CD4-positive, alpha-beta T cell (primary cell): ENCODE measurements at places on chromosomes 1 and 21. TPM values are rescaled to one million over a fixed set of nuclear protein-coding genes. Genes with fewer than 3 reads are reported as not detected.

- DNase-seq: peak; percentile 46
These were observed 108.3 kb downstream of the HIVEP3 start for GRCh38 chr1:41810446-41810845.

- DNase-seq: no peak
These were observed 33.4 kb downstream of the GLIS1 start for GRCh38 chr1:53705446-53706096.

- no peak for DNase-seq
These were observed 66.3 kb downstream of the C1orf185 start for GRCh38 chr1:51168266-51168845.

DNA sequence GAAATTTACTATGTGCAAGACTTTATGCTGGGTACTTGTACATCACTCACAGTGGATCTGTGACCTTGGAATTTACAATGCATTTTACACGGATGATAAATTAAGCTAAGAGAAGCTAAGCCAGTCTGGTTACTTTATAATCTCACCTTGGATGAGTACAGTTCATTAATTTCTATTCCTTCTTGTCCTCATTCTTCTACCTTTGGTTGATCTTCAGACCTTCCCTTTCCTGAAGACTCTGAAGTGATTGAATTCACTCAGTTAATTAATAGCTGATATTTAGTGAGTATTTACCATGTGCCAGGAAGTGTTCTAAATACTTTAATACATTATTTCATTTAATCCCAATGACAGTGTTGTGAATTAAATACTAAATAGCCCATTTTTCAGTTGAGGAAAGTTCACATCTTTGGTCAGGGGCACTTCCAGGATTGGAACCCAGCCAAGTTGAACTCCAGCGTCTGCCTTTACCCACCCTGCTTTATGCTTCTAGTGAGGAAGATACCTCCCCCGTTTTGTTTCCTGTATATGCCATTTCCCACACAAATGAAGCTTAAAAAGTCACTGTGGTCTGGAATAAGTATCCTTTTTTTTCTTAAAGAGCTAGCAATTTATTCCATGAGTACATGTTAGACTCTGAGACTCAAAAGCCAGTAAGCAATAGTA lies 146.6 kb downstream of the TLR5 start:
- no peak for DNase-seq

Gene GRIK3
- not detected for total RNA-seq

DNA sequence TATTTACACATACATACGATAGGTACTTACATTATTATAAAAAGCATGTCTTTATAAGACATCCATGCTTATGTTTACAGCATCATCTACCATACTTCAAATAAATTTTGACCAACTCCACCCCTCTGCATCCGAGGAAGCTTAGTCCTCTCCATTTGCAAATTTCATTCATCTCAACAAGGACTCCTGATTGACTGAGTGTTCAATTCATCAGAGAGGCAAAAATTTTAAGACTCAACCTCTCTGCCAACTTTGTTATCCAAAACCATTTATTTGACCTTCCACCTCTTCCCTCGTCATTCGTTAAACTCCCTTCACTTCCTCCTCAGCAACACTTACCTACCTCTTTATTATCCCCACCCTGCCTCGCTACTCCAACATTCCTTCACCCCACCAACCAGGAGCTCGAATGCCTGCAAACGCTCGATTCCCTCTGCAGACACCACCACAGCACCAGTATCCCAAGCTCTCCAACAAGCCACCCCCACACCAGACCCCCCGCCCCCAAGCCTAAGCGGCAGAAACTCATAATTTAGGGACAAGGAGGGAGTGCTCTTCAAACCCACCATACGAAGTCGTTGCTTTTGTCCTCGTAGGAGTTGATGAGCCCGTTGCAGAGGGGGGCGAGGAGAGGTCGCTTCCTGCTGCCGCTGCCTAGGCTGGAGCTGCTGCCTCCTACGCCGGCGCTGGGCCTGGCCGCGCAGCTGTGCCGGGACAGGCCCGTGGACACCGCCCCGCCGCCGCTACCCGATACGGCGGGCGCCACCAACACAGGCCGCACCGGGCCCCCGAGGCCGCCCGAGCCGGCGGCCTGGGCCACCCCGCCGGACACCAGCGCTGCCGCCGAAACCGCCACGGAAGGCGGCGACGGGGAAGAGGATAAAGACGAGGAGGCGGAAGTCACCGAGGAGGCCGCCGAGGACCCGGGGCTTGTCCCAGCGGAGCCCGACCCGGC lies 803 bp downstream of the COP1 start:
- peak; percentile 22 for DNase-seq

Gene HAPLN2
- 0.56 TPM for total RNA-seq

DNA sequence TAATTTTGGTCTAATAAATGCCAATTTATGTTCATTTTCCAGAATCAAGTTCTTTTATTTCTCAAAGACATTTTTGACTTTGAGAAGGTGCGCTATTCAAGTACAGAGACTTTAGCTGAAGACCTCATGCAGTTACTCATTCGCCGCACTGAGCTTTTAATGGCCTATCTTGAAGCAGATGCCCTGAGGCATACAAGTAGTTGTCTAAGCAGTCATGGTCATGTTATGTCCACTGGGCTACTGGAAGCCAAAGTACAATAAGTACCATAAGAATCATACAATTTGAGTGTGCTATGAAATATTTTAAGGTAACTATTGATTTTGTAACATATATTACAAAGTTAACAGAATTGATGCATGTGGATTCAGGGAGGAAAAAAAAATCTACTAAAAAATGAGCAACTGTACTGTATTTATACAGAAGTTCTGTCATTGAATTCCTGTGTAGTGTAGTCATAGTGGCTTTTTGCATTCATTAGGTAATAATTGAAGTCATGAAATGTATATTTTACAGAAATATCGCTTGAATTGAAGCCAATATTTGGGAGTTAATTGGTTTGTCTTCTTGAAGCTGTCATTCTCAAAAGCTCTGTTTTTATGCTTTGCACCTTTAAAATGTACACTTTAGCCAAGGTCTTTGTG lies 13.5 kb upstream of the NEXN start:
- no peak for DNase-seq

DNA sequence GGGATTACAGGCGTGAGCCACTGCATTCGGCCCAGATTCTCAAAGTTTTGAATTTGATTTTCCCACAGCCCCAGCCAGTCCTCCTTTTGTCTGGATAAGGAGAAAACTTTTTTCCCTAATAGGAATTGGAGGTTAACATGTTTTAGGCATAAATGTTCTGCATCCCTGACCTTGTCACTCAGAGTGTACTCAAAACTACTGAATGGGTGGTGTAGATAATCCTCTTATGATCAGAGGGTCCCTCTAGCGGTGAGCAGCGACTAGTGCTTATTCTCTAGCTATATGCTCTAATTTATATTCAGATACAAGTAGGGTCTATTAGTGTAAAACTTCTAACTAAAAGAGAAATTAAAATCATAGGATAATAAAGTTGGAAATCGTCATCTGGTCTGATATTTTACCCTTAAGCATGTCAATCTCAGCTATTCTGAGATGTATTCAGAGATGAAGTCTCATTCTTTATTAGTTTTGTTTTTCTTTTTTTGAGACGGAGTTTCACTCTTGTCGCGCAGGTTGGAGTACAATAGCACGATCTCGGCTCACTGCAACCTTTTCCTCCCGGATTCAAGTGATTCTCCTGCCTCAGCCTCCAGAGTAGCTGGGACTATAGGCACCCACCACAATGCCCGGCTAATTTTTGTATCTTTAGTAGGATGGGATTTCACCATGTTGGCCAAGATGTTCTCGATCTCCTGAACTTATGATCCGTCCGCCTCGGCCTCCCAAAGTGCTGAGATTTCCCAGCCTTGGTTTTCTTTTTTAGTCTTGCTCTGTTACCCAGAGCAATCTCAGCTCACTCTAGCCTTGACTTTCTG lies 2.7 kb upstream of the PSMD4 start:
- DNase-seq: peak; percentile 78

- no peak for DNase-seq
These were observed 32.4 kb downstream of the GNG4 start for GRCh38 chr1:235617140-235617539.

GRCh38 chr1:163055531-163055930 lies 13.6 kb upstream of the RGS4 start:
- DNase-seq: no peak

GRCh38 chr1:224739997-224740684 lies 124.0 kb downstream of the CNIH3 start:
- no peak for DNase-seq

- DNase-seq: no peak
These were observed 17.8 kb downstream of the COL24A1 start for GRCh38 chr1:86138746-86139145.

DNA sequence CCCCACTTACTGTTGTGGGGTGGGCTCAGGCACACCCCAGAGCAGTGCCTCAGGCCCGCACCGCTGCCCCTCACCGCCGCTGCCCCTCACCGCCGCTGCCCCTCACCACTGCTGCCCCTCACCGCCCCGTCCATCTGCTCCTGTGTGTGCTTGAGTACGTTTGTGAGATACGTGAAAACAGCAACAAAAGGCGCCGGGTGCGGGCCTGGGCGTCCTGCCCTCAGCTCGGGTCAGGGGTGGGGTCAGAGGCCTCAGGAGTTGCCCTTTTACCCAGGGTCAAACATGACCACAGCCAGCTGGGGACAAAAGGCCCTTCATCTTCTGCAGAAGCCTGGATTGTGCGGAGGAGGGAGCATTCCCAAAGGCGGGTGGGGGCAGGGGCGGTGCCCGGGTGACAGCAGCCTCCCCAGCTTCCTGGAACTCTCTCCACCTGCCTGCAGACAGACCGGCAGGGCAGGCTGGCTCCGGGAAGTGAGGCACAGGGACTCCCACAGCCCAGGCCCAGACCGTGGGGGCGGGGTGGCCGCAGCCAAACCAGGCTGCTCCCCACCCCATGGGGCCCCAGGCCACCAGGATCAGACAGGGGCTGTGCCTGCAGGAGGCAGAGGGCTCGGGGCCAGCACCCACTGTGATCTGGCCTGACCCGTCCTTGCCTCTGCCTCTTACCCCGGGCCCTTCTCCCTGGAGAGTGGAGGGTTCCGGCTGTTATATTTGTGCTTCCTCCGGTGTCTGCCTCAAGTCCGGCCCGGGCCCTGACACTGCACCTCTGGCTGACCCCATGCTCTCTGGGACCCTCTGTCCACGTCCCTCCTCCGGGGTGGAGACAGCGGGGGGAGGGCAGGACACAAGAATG lies 2.3 kb upstream of the VWA1 start:
- DNase-seq: no peak

DNA sequence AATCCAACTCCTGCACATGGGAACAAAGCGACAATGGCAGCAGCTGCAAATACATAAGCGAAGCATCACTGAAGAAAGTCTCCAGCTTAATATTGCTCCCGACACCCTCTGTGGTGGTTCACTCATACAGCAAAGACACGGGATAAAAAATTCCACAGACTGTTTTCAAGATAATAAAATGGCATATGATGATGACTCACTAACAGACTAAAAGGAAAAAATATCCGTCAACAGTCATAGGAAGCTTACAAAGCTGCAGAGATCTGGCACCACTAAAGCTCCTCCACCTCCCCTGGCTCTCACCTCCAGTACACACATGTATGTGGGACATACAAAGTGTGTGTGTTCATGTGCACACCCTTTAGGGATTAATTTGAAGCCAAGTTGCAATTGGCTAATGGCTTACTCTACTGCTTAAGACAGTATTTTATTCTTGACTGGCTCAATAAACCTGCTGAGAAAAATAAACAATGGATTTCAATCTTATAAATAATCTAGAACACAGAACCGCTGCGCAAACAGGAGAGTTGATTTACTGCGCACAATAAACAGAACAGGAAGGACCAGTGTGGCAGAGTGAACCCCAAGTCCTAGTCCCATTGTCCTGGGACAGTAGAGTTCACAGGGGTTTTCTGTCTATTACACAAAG lies 94.4 kb downstream of the SLC45A1 start:
- no peak for DNase-seq

Gene OR2L3
- not detected for total RNA-seq

GRCh38 chr21:37337831-37338230 lies 28.7 kb upstream of the DYRK1A start:
- DNase-seq: no peak

Gene C1QC
- total RNA-seq: not detected

- no peak for DNase-seq
These were observed 5.8 kb upstream of the CD46 start for GRCh38 chr1:207745839-207746767.

Gene LAX1
- 18.3 TPM for total RNA-seq

Gene CRYZ
- 4.6 TPM for total RNA-seq

- DNase-seq: peak; percentile 37
These were observed 7.6 kb downstream of the MTF1 start for GRCh38 chr1:37851782-37852210.

Gene OR10J1
- total RNA-seq: not detected

DNA sequence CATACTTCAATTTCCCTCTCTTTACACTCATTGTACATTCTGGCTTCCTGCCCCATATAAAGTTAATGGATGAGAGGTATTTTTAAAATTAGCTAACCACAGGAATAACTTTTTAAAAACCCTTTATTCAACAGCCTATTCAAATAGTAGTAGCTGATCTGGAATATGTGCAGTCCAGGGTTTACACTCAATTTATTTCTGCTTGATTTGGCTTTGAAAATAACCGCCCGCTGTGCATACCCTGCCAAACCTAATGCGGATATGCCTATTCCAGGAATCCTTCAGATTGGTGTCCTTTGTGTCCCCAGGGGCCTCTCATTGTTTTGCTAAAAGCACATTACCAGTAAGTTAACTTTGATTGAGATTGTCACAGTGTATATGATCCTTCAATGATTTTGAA lies 1686.2 kb downstream of the PLA2G4A start:
- DNase-seq: no peak

Gene B4GALT3
- 44.3 TPM for total RNA-seq

DNA sequence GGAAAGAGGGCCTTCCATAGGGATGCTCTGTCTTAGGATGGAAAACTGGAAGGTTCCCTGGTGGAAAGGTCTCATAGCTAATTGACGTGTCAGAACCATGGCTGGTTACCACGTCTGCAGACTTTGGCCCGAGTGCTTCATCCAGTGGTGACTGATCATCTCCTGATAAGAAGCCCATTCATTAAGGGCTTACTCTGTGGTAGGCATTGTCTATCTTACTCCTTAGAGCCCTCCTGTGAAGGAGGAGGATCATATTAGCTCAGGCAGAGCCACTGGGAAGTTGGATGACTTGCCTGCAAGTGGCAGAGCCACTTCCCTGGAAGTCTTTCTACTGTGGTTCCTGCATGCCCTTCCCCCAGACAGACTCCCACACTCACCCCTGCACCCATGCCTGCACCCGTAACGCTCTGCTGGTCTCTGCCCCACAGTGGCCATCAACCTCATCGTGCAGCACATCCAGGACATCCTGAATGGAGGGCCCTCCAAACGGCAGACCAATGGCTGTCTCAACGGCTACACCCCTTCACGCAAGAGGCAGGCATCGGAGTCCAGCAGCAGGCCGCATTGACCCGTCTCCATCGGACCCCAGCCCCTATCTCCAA lies 79.9 kb downstream of the UCK2 start:
- no peak for DNase-seq

DNA sequence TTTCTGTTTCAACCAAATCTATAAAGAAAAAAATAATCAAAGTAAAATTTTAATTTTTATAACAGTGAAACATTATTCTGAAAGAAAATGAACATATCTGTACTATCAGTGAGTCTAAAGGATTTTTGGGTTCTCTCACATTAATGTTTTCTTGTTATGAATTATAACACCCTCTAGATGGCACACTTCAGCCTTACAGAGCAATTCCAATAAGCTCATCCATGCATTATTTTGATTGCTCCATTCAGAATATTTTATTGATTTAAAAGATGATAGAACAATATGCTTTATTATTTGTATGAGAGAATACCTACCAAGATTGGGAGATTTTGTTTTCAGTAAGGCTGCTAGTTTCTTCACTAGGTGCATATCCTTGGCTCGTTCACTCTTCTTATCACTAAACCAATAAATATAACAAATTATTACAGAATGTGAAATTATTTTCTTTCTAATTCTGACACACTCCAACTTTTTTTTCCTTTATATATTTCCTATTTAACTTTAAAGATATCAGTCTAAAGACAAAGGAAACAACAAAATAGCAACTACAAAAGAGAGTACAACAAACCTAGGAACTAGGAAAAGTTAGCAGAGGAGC lies 82.4 kb downstream of the RAB3GAP2 start:
- peak; percentile 29 for DNase-seq
